Activated CD4-positive, alpha-beta T cell treated with anti-CD3 and anti-CD28 coated beads for 48 hours (primary cell): ENCODE measurements at places on chromosomes 3 and 15.

DNA sequence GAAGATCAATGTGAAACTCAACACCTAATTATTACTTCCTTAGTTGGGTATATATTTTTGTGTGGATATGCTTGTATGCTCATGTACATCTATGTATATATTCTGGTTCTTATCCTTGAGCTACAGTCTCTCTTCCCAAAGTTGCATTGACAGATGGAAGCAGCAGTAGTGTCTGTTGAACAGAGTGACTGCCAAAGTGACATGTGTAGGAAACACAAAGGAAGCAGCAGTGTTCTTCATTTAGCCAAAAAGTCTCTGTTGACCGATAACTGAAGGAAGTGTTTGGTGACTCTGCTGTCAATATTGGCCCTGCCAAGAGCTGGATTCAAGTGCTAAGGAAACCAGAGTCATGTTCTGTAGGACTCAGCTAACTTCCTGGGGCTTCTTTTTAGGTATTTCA, 123.8 kb downstream of the C3orf70 start:
- DNase-seq = no peak

GRCh38 chr3:119457246-119457645, 6.2 kb downstream of the TMEM39A start:
- no peak for DNase-seq

DNA sequence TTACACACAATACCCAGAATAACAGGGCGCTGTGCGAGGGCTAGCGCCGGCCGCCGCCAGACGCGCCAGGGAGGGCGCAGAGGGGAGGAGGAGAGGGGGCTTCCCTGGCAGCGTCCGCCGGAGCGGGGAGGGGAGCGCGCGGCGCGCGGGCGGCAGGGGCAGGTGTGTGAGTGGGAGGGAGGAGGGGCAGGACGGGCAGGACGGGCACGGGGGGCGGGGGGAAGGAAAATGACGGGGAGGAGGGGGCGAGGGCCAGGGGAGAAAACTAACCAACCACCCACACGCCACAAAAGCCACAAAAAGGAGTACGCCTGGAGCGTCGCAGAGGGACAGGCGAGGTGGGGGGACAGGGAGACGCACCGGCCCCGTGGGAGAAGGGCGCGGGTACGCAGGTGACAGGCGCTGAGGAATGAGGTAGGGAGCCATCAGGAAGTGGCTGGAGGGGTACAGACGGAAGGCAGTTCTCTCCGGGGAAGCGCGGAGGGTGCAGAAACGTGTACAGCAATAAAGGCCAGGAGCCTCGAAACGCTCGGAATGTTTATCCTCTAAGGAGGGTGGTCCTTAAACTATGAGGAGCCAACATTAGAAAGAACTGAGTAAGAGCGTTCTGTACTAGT, 610 bp upstream of the SATB1 start:
- DNase-seq = peak; percentile 80

DNA sequence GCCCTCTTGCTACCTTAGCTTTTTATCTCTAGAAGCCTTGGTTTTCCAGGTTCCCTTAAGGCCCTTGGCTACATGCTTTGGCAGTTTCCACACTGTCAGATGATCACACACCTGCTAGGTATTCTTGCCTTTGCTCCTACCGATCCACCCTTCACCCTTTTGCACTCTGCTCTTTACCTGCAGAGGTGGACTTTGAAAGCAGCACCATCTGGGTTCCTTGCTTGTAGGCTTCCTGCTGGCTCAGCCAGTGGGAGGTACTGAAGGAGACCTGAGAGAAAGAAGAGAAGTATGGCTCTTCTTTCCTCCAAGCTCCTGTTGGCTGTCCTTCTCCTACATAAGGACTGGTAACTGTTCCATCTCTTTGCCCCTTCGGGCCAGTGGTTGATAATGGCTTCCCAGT, 7.3 kb upstream of the ZNF592 start:
- DNase-seq = no peak

DNA sequence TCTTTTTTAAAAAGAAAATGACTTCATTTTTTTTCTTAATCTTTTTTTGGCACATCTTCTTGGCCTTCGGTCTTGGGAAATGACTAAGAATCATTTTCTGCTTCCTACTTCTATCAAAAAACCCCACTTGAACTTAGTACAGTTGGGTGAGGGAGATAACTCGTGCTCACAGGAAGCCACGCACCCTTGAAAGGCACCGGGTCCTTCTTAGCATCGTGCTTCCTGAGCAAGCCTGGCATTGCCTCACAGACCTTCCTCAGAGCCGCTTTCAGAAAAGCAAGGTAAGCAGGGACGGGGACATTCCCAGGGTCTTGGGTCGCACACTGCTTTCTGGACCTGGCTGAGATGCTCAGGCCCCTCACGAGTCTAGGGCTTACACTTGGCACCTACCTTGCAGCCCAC, at the start of gene CCR4:
Gene CCR4, plus strand, starts transcription at position 235 of the 402 bp plus-strand sequence. CDS start 1,779 bp downstream, outside the sequence.
- peak; percentile 73 for DNase-seq

DNA sequence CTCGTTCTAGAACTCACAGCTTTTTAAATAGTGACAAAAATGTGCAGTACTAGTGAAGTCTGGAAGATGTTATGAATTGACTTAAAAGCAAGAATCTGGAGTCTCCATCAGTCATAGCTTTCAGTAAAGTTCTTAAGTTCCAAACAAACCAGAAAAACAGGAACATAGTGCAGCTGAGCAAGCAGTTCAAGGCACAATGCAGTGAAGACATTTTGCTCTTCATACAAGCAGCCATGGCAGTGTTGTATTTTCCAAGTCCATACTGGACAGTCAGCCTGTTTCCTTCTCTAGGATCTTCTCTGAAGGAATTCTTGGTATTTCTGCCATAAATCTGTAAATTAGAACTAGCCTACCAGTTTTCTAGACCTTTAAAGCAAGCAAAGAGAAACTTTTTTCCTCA, 90.5 kb downstream of the LRRC28 start:
- no peak for DNase-seq

DNA sequence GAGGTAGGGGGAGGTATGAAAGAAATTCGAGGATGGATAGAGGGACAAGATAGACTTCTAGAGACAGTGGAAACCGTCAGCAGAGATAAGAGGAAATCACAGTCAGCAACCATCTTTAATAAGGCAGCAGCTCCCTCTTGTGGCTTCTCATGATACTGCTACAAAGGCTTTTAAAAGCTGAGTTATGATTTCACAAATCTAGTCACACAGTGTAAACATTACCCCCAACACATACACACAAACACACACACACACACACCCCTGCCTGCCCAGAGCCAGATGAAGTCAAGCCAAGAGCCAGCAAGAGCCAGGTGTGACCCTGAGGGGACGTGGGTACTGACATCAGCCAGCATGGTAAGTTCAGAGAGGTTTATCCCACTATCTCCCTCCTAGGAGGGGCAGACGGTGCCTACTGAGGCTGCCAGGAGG, 18.9 kb upstream of the TGM5 start:
- peak; percentile 63 for DNase-seq

GRCh38 chr3:138491971-138492370, 57.6 kb downstream of the ESYT3 start:
- no peak for DNase-seq

DNA sequence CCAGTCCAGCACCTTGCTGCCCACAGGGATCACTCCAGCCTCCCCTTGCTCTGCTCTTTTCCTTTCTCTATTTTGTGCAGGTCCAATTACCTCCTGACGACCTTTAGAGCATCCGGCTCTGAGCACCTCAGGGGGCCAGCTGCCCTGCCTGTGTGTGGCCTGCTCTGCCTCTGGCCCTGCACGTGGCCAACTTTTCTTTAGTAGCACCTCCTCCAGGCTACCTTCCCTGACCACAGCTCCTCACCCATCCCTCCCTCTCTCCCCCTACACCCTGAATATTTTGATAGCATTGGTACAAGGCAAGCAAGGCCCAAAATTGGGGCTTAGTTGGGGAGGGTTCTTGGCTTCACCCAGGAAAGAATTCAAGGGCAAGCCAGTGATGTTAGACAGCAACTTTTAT, 66.9 kb upstream of the PRR20G start:
- DNase-seq = no peak

DNA sequence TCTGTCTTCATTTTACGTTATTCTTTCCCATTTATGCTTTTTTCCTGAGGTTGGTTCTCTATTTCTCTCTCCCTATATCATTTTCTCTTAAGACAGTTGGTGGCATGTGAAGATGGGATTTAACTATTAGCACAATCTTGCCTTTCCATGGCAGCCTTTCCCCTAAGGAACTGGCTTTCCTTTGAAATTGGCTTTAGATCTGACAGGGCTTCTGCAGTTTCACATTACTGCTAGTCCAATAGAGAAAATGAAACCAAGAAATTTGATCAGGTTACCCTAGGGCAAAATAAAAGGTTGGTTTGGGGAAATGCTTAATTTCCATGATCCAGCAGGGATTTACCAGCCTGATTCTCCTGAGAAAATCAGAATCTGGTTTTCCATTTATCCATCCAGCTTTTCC, 22.7 kb upstream of the CHL1 start:
- DNase-seq = no peak

DNA sequence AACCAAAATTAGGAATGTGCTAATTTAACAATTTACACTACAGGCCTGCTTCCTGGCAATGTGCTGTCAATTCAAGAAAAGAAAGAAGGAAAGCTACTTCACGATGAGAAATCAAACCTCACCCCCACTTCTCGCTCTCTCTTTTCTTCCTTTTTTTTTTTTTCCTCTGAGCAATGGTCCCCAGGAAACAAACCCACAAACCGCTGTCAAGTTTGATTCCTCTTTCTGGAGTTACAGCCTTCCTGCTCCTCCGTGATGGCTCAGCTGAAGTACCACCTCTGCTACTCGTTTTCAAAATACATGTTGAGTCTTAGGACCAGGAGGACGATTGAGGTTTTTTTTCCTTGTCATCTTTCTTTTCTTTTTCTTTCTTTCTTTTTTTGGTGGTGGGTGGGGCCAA, 3.4 kb upstream of the TRIM71 start:
- no peak for DNase-seq

- no peak for DNase-seq
Observed at GRCh38 chr15:78263907-78264303, 457 bp upstream of the DNAJA4 start.

GRCh38 chr15:88529021-88529630, 17.4 kb downstream of the DET1 start:
- DNase-seq = no peak

GRCh38 chr3:37858742-37859141, 2.9 kb upstream of the CTDSPL start:
- no peak for DNase-seq

GRCh38 chr15:45184562-45185041, 3.2 kb downstream of the SHF start:
- DNase-seq = no peak

- DNase-seq = no peak
Observed at GRCh38 chr15:36959746-36960145, 140.6 kb downstream of the MEIS2 start.

DNA sequence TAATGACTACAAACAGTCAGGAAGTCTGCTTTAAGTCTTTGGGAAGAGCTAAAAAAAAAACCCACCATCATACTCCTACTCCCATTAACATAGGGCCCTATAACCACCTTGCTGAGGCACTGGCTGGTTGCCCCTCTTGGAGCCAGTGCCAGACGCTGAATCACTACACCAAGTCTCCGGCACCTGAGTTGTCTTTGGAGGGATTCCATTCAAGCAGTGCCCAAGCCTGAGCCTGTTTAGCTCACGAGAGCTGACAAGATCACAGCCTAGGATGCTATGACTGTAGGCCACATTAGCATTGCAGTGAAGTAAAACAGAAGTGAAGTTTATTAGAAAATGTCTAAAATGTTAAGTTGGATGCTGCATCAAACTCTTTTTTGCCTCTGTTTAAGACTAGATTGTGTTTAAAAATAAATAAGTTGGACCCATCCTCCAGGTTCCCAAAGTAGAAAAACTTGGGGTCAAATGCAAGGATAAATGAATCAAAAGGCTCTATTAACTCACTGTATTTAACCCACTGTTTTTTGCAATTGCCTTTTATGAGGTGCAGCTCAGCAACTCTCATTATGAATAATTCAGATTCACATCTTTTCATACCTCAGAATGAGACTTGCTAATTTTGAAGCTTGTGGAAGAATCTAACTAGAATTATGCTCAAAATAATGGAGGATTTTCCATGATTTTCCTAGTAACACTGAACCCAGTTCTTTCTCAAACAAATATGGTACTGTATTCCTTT, 461.9 kb downstream of the FOXP1 start:
- DNase-seq = no peak

DNA sequence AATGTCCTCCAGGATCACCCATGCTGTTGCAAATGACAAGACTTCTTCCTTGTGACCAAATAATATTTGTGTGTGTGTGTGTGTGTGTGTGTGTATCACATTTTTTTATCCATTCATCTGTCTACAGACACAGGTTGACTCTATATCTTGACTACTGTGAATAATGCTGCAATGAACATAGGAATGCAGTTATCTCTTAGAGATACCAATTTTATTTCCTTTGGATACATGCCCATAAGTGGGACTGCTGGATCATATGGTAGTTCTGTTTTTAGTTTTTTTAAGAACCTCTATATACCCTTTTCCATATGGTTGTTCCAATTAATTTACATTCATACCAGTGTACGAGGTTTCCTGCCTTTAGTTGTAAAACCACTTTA, 41.7 kb downstream of the GPR176 start:
- DNase-seq = no peak
